ENCODE measurements at places on chromosomes 13 and 19.

GRCh38 chr19:31166206-31166605 lies 183.0 kb downstream of the TSHZ3 start:
- no peak for DNase-seq

DNA sequence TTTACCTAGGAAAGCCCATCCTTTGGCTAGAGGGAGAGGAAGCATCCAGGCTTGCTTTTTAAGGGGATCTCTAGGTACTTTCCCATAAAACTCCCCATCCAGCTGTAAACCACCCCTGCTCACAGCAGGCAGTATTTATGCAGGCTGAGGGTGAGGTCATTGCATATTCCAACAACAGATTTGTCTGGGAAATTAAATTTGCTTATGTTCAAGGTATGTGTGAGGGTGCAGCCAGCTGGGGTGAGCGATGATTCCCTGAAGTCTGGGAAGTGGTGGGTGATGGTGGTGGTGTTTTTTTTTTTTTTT lies 96.3 kb upstream of the C1QTNF9B start:
- no peak for DNase-seq

GRCh38 chr13:52903320-52903719 lies 54.9 kb upstream of the PCDH8 start:
- no peak for DNase-seq

- no peak for DNase-seq
Measured at GRCh38 chr13:48154671-48155070, 59.8 kb upstream of the MED4 start.

DNA sequence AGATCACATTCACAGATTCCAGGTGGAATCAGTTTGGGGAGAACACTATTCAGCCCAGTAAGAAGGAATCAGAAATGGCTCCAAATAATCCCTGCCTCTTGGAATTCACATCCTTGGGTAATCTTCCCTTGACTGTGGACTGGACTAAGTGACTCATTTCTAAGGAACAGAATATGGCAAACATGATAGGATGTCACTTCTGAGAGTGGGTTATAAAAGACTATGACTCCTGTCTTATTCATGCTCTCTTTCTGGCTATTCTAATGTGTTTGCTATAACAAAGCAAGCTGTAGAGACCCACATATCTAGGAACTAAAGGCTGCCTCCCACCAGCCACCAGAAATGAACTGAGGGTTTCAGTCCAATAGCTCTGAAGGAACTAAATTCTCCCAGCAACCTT lies 37.8 kb downstream of the MBD3L2B start:
- no peak for DNase-seq

DNA sequence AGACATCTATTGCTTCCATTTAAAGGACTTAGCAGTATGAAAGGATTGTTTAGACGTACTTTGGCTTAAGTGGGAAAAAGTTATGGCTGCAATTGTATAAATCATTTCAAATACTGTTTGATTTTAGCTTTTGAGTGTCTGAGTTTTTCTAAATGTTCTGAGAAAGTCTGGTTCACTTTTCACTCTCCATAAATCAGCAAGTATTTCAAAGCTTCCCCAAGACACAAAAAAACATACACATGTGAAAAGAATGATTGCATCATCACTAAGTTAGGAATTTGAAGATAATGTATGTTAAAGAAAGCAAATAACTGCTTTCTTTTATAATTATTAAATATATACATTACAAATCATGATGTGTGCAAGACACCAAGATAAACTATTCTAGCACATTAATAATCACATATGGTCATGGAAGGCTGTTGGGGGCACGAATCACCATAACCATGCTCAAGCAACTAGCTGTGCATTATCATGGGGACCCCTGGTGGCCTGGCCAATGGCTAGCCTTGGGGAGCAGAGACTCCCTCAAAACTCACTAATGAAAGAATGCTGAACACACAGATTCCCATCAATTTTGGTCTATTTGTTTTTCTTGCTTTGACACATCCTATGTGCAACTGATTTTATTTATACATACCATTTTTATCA lies 111.1 kb downstream of the MIPEP start:
- no peak for DNase-seq

DNA sequence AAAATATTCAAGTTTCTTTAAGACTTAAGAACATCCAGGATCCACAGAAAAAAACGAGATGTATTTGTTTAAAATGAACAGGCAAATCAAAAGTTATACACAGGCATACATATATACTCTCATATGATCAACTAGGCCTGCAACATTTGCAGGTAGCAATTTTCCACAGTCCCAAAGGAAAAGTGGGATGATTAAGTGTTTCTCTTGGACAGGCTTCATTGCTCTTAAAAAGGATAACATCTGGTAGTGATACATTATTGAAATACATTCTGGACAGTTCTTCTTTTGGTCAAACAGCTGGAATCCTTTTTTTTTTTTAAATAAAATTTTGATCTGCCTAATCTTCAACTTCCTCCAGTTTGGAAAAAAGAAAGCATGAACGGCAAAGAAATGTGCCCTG lies 114.8 kb upstream of the TDRD3 start:
- no peak for DNase-seq

DNA sequence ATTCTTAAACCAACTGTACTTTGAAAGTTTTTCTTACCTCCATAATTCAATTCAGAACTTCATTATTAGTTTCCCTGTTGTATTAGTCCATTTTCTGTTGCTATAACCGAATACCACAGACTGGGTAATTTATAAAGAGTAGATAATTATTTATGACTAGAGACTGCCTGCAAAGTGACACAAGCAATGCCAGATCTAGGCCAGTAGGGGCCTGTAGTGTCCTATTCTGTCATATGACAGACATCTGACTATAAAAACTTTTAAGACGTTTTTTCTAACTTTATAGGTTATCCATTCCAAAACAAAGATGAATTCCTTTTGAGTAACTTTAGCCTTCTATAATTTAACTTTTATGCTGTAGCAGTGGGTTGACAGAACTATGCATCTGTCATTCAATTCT lies 2783.8 kb downstream of the PCDH9 start:
- no peak for DNase-seq
